ENCODE measurements at places on chromosomes 7 and 10.

DNA sequence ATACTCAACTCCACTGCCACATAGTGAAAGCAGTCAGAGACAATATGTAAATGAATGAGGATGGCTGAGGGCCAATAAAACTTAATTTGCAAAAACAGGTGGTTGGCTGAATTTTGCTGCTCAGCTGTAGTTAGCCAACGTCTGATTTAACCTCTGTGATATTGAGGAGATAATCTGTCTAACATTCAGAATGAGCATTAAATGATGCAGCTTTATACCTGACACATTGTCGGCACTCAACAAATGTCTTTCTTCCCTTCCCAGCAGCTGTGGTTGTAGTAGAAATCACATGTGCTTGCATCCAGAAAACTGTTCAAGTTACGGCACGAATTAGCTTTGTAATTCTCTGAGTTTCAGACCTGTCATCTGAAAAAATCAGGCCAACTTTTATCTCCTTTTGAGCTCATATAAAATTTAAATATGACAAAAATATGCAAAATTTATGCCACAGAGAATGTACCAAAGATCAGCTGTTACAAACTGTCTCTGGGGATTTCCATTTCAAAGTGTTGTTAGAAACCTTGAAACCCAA is 1239.7 kb downstream of the GATA3 start:
- DNase-seq, result no peak

DNA sequence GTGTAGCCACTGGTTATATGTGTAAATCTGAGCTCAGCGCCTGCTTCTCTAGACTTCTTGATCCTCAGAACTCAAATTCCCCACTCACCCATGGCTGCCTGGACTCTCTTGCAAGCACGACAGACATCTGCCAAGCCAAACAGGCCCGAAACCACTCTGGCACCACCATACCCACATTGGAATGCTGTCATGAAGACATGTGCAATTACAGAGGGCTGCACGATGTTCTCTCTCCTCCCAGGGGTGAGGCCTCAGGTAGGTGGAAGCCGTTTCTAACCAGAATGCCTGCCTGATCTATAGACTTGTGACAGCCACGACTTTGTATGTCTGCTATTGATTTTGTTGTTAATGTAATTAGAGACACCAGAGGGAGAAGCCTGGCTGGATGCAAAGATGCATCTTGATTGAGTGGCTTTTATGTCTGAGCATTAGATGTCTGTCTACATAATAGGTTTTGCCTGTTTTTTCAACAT is 4.0 kb downstream of the BAMBI start:
- DNase-seq, result no peak

- DNase-seq, result no peak
Measured at GRCh38 chr7:159094023-159094740, 50.5 kb downstream of the VIPR2 start.

- no peak for DNase-seq
Measured at GRCh38 chr7:27910326-27910725, 170.4 kb downstream of the TAX1BP1 start.

GRCh38 chr10:114917927-114918672 is 19.9 kb upstream of the TRUB1 start:
- DNase-seq, result no peak

- DNase-seq, result no peak
Measured at GRCh38 chr7:42980084-42980483, 47.9 kb downstream of the MRPL32 start.

- no peak for DNase-seq
Measured at GRCh38 chr10:109746861-109747260, 176.4 kb downstream of the XPNPEP1 start.

GRCh38 chr10:64036321-64036930 is 515.2 kb downstream of the REEP3 start:
- DNase-seq, result no peak

DNA sequence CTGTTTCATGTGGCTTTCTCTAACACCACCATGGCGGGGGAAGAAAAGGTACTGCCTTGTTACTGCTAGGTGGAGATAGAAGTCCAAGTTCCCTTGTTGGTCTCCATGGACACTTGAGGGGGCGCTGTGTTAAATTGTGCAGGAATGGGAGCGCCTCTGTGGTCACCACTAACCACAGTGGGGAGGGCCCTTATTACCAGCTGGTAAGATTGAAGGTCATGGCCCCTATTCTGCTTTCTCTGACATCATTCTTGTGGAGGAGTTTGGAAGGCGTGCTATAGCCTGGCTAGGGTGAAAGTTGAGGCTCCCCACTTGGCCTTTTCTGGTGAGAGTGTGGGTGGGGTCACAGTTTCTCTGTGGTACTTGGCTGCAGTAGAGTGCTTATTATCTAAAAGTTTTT is 14.9 kb upstream of the MXI1 start:
- no peak for DNase-seq

GRCh38 chr7:55130395-55131141 is 111.8 kb downstream of the EGFR start:
- no peak for DNase-seq

- DNase-seq, result no peak
Measured at GRCh38 chr7:123140561-123140960, 59.2 kb downstream of the SLC13A1 start.

DNA sequence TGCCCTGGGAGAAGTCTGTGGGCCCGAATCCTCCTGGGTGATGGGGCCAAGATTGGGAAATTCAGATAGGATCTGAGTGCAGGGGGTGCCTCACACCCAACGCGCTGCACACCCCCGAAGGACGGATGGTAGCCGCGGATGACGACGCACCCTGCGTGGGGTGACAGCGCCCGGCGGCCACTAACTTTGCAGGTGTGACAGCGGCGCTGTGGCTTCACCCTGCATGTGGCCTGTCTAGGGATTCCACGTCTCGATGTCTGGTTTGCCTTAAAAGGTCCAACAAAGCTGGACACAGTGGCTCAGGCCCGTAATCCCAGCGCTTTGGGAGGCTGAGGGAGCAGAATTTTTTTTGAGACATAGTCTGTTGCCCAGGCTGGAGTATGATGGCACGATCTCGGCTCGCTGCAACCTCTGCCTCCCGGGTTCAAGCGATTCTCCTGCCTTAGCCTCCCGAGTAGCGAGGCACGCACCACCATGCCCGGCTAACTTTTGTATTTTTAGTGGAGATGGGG is 18.6 kb downstream of the ADAP1 start:
- no peak for DNase-seq

DNA sequence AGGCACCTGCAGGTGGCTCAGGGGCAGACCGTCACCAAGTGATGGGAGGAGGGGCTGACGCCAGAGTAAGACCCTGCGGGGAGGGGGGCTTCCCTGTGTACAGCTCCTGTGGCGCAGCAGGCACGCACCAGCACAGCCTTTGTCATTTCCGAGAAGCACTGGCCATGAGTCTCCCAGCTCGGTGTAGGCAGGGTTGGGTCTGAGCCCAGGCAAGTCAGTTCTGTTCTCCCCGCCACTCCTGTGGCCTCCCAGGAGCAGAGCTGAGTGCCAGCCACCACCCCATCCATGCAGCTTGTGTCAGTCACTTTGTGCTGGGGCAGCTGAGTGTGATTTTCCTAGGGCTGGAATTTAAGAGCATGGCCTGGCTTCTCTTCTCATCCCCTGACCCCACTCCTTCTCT is 13.2 kb downstream of the CPSF4 start:
- DNase-seq, result no peak

DNA sequence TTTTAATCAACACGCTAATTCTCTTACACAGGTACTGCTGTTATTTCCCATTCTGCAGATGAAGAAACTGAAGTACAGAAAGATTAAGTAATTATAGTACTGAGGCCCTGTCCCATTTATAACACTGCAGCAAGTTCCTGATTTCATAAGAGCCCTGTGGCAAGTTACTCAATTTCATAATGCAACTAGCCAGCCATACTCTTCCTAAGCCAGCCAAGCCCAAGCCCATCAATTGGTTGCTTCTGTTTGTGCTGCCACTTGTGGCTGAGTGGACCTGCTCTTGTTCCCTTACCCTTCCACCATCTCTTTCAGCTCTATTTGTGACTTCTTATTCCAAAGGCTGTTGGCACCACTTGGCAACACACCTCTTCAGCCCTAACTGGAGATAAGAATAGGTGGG is 19.7 kb upstream of the PRPF18 start:
- DNase-seq, result no peak

- DNase-seq, result no peak
Measured at GRCh38 chr7:117092785-117093184, 139.5 kb downstream of the ST7 start.

DNA sequence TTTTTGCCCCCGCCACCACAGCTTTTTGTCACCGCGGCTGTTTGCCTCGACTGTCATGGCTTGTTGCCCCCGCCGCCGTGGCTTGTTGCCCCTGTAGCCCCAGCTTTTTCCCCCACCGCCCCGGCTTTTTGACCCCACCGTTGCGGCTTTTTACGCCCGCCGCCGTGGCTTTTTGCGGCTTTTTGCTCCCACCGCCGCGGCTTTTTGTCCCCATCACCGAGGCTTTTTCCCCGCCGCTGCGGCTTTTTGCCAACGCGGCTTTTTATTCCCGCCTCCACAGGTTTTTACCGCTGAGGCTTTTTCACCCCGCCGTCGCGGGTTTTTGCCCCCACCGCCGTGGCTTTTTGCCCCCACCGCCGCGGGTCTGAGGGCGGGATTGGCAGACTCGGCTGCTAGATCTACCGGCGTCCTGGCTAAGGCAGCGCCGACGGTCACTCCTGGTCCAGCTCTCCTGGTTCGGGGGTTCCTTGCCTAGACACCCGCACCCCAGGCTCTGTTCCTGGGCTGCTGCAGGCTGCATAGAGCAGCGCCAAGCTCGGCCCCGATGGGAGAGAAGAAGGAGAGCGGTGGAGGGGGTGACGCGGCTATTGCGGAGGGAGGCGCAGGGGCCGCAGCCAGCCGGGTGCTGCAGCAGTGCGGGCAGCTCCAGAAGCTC is 637.7 kb downstream of the ZNF716 start:
- DNase-seq, result no peak

DNA sequence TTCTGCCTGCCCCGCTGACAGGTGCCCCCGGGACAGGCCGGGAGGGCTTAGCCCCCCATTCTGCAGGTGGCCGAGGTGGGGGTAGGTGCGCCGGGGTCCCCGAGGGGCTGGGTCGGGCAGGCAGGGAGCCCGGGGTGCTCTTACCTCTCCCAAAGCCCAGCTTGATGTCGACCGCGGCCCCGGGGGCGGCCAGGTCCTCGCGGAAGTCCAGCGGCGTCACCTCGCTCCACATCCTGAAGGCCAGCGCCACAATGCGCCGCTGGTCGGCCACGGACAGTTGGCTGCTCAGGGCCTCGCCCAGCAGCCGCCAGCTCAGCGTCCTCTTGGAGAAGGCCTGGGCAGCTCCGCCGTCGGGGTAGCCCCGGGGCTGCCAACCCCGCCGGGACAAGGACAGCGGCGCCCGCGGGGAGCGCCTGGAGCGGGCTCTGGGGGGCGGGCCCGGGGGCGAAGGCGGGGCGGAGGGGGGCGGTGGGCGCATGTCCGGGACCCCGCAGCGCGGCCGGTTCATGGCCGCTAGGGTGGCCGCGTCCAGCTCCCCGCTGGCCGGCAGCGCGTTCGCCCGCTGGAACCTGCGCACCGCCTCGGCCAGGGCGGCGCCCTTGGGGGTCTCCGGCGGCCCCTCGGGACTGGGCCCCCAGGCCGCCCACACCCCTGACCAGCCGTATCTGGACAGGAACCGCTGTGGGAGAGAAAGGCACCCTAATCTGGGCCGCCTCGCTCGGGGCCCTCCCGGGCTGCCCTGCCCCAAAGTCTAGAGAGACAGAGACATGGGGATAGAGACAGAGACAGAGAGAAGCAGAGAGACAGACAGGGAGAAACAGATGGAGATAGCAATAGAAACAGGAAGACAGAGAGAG is 1.7 kb downstream of the MMP21 start:
- no peak for DNase-seq

- DNase-seq, result no peak
Measured at GRCh38 chr10:88097092-88097516, 233.7 kb downstream of the PTEN start.

DNA sequence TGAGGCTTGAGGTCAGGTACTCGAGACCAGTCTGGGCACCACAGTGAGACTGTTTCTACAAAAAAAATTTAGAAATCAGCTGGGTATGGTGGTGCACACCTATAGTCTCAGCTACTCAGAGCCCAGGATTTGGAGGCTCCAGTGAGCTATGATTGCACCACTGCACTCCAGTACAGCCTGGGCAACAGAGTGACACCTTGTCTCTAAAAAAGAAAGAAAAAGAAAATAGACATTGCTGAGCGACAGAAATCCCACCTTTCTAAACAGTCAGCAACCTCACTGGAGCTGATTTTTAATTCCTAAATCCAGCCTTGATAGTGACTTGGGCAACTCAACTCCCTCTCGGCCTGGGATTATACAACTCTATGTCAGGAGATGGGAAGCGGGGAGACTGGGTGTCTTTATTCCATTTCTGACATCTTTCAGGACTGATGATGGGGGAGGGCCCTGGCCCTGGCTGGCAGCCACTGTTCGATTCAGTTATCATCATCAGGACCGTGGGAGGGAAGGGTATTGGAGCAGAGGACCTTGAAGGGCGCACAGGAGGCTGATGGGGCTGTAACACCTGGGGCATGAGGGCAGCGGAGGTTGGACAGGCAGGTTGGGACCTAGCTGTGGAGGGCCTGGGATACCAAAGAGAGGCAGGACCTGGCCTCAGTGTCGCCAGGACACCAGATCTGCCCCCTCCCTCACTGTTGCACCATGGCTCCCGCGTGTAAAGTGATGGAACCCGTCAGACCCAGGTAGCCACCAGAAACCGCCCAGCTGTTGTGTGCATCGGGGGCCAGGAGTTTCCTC is 14.7 kb downstream of the HSPB1 start:
- no peak for DNase-seq

DNA sequence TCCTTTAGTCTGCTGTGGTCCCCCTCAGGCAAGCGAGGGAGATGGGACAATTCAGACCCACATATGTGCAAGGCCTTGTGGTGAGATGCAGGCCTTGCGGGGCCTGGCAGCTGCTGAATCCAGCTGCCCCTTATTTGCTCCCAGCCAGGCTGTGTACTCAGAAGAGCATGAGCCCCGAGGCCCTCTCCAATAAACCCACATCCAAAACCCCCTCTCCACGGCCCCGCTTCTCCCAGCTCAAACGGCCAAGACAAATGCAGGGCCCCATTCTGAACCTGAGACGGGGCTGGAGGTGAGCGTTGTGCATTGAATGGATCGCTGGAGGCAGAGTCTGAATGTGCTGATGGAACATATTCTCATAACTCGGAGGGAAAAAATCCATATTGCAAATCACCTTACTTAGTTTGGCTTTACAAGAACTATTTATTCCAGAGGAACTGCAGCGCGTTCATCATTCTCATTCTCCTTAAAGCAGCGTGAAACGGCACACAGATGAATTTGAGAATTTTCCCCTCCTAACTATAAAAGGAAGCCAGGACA is 169.2 kb upstream of the LYZL2 start:
- no peak for DNase-seq

GRCh38 chr10:30736685-30737232 is 107.2 kb upstream of the LYZL2 start:
- DNase-seq, result no peak

DNA sequence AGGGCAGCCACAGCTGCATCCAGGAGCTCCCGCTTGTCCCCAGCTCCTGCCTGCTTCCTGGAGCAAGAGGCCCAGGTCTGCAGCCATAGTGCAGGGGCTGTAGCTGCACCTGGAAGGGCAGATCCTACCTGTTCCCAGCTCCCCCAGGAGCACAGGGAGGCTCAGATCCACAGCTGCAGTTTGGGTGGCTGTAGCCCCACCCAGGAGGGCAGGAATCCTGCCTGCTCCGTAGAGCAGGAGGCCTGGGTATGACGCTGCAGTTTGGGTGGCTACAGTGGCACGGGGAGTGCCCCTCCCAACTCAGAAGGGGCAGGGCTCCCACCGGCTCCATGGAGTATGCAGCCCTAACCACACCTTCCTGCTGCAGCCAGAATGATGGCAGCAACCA is 26.7 kb upstream of the CDCA7L start:
- DNase-seq, result no peak

Data from activated CD4-positive, alpha-beta T cell treated with anti-CD3 and anti-CD28 coated beads, Interleukin-2, amount 50 U/mL, for 4 hours (primary cell).